Breast epithelium (tissue), 4 donors: ENCODE measurements at places on chromosomes 4 and X.
A peak's percentile ranks its signal among the peaks of the same experiment; 100 is the strongest.

GRCh38 chr4:138688408-138689085 is 327.0 kb upstream of the NOCT start:
- DNase-seq: no peak

DNA sequence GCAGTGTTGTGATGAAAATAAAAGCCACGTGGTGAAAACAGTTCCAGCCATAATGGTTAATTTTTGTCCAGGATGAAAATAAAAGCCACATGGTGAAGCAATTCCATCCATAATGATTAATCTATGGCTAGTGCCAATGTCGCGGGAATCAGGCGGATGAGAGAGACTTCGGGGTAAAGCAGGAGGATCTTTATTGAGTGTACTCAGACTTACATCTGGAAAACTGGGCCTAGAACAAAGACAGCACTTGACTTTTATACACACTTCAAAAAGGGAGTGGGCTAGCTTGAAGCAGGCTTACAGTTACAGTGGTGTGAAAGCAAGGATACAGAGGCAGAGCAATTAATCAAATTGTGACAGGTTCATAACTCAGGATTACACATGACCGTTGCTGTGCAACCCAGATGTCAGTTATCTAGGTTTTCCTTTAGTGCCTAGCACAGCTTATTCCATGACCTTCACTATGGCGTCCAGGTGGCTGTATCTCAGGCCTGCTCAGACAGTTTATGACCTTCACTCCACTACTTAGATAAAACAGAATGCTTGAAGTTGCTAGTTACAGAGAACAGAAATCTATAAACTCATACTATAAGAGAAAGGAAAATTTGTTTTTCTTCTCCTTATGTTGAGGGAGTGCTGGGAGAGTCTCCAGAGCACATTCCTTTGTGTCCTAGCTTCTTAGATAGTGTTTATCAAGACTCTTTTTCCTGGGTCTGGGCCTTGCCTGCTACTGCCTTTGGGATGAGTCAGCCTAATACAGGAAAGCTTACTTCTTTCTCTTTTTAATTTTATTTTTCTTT is 5.9 kb upstream of the PLA2G12A start:
- DNase-seq: no peak

DNA sequence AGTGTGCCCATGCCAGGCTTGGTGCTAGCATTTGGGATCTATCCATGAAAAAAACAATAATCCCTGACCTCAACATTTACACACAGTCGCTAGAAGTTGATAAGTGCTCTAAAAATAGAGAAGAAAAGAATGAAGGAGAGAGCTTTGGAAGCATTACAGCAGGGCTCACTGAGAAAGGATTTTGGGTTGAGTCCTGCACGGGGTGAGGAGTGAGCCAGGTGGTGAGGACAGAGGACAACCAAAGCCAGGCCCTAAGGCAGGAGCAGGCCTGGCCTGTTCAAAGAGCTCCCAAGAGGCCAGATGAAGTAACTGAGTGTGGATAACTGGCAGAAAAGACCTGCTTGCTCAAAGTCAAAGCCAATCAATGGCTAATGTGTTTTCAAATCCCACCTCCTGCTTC is 20.7 kb upstream of the PROM1 start:
- DNase-seq: no peak

DNA sequence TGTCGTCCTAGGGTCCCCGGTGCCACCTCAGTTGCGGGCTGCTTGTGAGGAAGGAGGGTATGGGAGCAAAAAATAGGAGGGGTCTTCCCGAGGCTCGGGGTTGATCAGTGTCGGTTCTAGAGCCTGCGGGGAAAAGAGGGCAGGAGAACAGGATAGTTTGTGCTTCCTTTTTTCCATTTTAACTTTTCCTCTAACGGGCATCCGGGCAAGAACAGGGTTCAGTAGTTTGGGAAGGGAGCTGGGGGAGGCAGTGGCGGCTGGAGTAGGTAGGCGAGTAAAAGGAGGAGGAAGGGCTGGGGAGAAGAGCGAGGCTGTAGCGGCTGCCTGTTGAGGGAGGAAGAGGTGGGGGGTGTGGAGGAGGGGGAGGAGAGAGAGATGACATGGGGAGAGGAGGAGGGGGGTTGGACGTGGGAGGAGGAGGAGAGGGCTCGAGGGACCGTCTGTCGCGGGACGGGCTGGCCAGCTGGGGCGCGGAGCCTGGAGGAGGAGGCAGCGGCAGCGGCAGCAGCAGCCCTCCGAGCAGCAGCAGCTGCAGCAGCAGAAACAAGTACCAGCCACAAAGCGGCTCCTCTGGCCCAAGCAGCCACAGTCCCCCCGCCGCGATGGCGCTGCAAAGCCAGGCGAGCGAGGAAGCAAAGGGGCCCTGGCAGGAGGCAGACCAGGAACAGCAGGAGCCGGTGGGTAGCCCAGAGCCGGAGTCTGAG is at the start of gene SLC16A2:
SLC16A2 (plus strand) TSS at position 458 of the 704 bp plus-strand sequence; CDS start at position 603, 145 bp downstream.
- peak; percentile 65 for DNase-seq

- DNase-seq: no peak
These were observed 191.5 kb downstream of the SLC7A11 start for GRCh38 chr4:138050601-138051000.

GRCh38 chr4:108567831-108568230 is 52.5 kb upstream of the RPL34 start:
- DNase-seq: no peak

GRCh38 chr4:186485561-186486062 is 69.8 kb downstream of the MTNR1A start:
- no peak for DNase-seq

DNA sequence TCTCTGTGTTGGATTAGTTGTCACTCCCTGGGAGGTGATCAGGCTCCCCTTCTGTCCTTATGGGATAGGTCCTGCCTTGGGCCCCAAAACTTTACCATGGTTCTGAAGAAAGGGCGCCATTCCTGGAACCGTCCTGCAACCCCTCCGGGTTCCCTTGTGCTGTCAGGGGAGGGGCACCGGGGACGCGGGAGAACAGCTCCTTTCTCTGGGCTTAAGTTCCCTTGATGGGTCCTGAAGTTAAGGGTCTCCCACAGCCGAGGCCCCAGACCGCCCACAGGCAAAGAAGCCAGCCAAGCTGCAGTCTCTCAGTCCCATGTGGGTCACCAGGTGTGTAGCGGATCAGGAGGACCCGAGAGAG is 44.8 kb downstream of the UGT2A3 start:
- no peak for DNase-seq

DNA sequence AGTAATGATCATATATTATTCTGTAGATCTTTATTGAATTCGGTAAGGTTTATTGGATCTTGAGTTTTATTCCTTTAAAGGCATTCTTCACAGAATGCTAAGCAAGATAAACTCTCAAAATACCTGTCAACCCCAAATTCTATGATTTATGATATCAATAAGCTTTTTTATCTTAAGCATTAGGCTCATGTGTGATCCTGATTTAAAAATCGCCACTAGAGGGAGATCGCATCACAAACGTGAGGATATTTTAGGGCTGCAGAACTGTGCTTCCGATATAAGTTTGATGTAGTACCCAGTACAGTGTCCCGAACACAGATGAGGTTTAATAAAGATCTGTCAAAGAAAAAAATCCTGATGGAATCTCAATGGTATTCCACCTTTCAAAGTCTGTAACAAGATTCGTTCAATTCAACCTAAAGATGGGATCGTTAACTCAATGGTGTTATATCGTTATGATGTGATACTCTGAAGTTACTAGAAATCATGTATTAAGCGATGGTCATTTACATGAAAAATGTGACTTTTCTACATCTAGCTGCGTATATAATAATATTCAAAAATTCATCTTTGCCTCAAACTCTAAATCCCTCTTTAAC is 169.0 kb downstream of the CORIN start:
- DNase-seq: no peak

GRCh38 chrX:39336671-39337311 is 535.5 kb downstream of the MID1IP1 start:
- no peak for DNase-seq

DNA sequence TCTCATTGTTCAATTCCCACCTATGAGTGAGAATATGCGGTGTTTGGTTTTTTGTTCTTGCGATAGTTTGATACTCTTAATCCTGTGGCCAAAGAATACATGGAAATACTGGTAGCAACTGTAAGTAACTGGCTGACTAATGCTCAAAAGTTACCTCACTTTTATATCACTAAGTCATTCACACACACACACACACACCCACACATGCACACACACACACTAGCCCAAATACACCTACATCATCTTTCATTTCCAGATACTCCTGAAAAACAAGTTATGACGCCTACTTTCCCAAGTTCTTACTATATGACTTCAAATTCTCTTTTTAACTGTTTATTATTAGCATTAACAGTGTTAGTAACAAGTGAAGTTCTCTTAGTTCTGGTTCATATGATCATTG is 101.3 kb downstream of the DCHS2 start:
- no peak for DNase-seq

GRCh38 chr4:25950461-25951389 is 36.7 kb downstream of the SMIM20 start:
- DNase-seq: no peak

- no peak for DNase-seq
These were observed 520.5 kb upstream of the NR3C2 start for GRCh38 chr4:148962539-148963290.

DNA sequence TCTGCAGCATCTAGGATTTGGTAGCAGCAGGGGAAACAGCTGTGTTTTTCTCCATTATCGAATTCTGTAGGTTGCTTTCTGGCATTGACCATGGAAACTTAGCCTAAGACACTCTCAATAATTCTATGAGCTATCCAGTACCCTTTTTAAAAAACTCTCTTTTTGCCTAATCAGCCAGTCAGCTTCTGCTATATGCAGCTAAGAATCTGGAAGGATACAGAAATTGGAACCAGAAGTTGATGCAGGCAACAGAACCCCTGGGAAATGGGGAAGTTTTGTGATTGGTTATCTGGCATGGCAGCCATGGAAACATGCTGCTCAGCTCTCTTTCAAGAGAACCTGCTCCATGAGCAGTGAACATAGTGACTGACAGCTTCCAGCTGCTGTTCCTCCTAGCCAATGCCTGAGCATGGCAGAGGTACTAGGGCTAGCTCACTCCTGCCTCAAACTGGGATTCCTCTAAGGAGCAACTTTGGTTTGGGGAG is 417.6 kb upstream of the MAOA start:
- DNase-seq: no peak

DNA sequence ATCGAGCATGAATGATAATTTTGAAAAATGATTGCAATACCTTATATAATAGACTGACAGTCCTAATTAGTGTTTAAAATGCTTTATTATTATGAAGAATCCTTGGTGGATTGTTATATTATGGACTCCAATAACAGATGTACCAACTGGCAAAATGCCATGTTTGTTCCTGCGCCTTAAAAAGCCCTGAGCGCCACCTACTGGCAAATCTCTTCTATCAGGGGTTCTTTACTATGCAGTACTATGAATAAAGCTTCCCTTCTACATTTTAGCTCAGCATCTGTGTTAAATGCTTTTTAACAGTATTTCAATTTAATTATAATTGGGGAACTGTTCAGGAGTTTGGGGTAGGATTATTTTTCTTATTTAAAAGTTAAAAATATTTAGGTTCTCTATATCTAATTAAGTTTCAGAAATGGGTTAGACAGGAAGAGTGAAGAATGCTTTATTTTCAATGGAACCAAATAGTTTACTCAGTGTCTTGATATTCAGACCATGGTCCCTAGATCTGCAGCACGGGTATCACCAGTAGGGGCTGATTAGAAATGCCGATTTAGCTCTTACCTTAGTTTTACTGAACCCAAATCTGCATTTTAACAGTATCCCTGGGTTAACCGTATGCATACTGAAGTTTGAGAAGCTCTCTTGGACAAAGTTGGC is 20.0 kb downstream of the CFAP97 start:
- DNase-seq: peak; percentile 71

DNA sequence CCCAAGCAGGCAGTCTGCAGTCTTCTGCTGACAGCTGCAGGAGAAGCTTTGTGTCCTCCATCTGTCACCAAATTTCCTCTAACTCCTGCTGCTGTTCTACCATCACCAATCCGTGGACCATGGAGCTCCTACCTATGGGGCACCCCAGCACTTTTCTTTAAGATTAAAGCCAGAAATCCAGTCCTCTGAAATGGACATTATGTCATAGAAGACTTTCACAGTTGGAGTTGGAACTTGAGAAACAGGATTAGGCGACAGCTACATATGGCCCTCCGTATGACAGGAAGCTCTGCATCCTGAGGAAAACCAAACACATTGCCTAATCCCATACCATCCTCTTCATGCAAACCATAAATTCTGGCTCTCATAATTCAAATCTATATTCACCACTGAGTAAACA is 470.6 kb upstream of the GALNTL6 start:
- DNase-seq: no peak

DNA sequence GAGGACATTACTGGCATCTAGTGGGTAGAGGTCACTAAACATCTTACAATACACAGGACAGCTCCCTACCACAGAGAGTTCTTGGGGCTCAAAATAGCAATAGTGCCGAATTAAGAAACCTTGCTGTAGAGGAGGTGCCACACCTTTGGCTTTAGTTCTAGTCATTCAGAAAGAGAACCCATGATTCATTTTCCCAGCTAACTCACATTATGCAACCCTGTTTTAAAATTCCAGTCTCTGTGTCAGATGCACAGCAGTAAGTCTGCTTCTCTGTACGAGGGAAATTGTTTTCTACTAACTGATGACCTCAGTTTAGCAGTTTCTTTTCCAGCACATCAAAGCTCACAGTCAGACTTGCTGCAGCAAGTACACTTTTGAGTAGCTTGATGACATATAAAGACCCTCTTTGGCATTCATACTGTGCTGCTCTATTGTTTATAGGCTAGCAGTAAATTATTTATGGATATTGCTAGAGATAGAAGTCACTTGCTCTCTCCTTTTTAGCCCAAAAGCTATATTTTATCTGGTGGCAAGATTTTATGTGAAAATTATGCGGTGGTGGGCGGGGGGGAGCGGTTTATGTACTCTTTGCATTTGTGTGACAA is 487.8 kb upstream of the MAGEB18 start:
- no peak for DNase-seq

DNA sequence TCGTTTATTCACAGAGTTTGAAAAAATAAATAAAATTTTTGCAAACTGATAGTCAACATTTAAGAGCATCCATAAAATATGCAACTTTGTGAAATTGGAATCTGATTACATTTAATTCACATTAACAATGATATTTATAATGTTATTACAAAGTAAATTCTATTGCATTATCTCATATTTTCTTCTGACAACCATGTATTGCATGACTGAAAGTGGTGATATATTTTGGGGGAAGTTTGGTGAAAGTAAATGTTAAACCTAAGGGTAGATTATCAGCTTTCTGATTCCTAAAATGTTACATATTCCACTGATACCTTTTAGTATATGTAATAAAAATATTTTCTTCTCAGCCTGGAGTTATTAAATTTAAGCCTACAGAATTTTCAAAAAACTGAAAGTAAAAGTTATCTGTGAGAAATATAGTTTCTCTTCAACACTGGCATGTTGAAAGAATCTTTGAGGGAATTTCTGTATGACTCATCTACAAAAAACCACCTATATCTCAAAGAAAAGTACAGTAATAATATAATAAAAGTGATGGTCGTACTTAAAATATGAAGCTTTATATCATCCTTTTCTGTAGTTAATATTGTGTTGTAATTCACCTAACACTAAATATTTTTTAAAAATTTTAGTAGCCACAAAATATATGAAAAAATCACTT is 1179.6 kb upstream of the PCDH7 start:
- no peak for DNase-seq
